IPS-NIHi11 (cell line): ENCODE measurements at places on chromosomes 4 and X.

GRCh38 chr4:62119195-62119594, 919.1 kb downstream of the ADGRL3 start:
- DNase-seq, result no peak

DNA sequence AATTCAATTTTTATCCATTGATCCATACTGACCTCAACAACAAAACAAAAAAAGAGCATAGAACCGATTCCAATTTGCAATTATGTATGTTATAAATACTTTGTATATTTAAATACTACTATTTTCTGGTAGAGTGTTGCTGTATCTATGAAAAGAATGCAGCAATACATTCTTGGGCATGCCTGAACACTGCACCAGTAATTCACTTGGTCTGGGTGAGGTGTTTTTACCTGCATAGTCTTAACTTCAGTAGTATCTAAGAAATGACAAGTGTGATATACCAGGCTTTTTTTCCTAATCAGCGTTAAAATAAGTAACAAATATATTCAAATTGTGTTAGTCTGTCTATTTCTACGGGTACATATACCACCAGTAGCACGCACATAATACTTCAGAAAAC, 120.2 kb downstream of the KLHL13 start:
- no peak for DNase-seq

DNA sequence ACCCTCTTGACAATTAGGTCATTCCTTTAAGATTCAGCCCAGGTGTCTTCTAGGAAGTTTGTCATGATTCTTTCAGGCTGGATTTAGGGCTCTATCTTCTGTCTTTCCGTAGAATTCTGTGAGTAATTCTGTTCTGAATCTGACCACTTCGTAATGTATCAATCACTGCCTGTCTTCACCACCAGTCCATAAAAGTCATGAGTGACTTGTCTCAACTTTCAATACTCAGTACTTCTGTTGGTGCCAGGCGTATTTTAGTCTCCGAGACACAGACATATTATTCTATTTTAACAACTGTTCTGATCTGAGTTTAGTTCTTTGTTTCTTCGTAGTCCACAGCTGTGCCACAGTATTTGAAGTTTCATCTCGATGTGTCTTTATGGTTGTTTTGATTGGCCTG, 310.7 kb downstream of the PPARGC1A start:
- DNase-seq, result no peak

DNA sequence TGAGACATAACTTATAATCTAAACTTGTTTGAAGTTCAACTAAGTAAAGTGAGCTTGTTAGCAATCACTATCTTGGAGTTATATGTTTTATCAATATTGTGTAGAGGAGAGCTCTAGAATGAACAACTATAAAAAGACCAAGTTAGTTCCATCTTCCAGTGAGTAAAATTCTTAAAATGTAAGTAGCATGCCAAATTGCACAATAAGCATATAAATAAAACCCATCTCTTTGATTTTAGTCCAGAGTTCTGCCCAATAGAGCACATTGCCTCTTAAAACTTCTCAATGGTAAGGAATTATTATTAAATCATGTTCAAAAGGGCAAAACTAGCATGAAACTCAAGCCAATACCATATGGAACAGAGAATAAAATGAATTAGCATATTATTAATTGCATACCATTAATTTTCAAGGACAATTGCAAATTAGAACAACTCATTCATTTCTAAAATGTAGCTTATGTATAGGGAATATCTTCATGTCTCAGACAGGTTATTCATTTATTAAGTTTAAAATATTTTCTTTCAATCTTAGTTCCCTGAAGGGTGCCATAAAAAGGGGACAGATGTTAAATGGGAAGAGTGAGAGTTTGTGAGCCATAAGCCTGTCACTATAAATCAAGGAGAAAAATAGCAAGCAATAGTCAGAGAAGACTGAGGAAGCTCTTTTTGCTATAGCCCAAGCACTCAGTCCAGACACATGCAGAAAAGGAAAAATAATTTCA, 507.6 kb downstream of the CENPC start:
- DNase-seq, result no peak

DNA sequence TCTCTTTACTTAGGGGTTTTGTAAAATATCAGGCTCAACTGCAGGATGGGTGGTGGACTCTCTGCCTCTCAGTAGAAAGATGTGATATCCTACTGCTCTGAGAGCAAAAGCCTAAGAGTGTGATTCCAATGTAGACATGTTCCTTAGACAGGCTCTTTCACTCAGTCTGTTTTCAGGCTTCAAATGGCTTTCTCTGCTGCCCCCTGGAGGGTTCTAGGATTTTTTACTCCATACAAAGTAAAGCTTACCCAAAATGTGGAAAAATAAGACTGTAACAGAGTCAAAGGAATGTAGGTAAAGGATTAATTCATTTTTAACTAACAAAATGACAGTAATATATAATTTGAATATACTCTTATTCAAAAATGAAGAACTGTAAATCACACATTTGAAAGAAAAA, 32.1 kb downstream of the ZGRF1 start:
- peak; percentile 63 for DNase-seq
